C1 segment of cervical spinal cord (tissue), 14 donors: ENCODE measurements at places on chromosomes 13 and 19.

GRCh38 chr19:58558066-58558622 is at the start of gene UBE2M:
Gene UBE2M, minus strand, starts transcription at chr19:58558611. Its CDS starts 230 bp downstream, at chr19:58558381.
- DNase-seq: no peak

DNA sequence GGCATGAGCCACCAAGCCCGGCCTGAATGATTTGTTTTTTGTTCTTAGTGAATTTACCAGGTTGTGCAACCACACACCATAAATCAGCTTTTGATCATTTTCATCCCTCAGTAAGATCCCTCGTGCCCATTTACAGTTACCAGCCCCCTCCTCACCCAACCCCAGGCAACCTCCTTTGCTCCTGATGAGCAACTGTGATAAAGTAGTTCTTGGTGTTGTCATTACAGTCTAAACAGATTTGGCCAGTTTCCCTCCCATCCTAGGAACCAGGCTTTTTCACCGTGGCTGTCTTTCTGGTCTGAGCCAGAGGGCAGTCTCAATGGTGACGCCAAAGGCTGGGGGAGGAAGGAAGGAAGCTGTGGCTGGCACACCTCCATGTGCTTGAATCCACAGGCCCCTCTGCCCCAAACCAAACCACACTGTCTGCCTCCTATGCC is 61.2 kb upstream of the WDFY2 start:
- no peak for DNase-seq

DNA sequence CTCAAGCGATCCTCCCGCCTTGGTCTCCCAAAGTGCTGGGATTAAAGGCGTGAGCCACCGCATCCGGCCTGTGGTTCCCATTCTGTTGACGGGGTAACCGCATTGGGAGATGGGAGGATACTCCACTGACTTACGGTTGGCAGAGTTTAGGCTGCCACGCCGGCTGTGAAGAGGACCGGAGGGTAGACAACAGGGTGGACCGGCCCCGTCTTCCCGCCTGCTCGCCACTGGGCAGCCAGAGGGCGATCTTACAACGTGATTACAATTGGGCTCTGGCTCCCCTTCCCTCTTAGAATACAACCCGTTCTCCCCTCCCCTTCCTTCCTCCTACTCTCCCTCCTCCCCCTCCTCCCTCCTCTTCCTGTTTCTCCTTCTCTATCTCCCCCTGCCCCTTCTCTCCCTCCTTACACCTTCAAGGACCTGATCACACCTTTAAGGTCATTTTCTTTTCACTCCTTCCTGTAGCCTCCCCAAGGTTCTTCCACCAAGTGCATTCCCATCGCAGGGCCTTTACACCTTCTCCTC is 957 bp upstream of the CCDC194 start:
- peak; percentile 10 for DNase-seq

- DNase-seq: no peak
Observed at GRCh38 chr19:46992699-46993535, 26.7 kb upstream of the NPAS1 start.

- no peak for DNase-seq
Observed at GRCh38 chr19:38514812-38515633, 81.5 kb downstream of the RYR1 start.

- no peak for DNase-seq
Observed at GRCh38 chr13:52968074-52968700, 60.4 kb upstream of the OLFM4 start.

DNA sequence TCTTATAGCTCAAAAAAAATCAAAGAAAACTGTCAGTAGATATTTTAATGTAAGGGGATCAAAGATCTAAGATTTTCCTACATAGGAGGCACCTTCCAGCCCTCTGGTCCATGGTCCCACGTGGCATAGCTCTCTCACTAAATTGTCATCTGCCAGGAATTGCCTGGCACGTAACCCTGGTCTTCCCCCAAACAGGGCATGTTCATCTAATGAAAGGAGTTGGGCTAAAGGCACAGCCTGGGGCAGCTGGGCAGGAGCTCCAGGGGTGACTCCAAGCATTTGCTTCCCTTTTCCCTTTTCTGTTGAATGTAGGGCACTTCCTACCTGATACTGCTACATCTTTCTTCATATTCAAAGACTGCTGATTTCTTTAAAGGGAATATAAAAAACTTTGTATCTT is 148.7 kb downstream of the COL4A1 start:
- peak; percentile 11 for DNase-seq

- DNase-seq: no peak
Observed at GRCh38 chr13:47455626-47456025, 545.4 kb downstream of the SUCLA2 start.

DNA sequence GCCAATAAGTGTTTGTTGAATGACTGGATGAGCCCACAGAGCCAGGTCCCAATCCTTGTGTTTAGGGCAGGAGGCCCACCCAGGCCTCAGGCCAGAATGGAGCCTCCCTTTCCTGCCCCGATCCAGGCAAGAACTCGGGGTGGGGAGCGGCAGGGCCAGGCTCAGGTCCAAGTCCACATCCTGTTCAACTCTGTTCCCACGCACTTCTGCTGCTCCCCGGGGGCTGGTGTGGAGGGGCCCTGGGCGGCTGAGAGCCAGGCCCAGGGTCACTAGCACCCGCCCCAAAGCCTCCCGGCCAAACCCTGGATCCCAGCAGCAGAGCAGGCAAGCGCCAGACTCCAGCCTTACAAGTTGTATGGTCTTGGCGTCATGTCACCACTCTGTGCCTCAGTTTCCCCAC is 8.0 kb downstream of the ANGPTL8 start:
- DNase-seq: no peak

DNA sequence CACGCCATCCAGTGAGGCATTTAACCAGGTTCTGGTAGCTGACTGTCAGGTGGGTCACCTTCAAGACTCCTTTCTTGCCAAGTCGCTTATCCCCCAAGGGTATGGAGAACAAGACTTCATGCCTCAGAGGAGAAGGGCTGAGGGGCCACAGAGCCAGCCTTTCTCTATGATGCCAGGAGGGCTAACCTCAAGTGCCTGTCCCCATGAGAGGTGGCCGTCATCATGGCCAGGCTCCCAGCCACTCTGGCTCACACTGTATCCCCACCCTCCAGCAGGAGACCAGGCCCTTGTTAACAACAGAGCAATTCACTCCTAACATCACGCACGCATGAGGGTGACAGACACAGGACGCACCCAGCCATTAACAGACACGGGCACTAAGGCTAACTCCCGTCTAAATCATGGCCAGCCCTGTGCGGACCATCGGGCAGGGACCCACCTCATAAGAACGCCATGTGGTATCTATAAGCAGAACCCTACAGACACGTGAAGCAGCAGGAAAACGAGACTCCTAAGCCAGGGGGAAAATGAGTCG is 38.6 kb upstream of the ISYNA1 start:
- DNase-seq: no peak

- no peak for DNase-seq
Observed at GRCh38 chr19:22421797-22422196, 349 bp downstream of the ZNF98 start.

GRCh38 chr19:42270346-42271044 is 1.4 kb downstream of the CIC start:
- DNase-seq: peak; percentile 55

GRCh38 chr19:31258211-31259052 is 90.8 kb downstream of the TSHZ3 start:
- DNase-seq: no peak

GRCh38 chr13:76683854-76684253 is 202.4 kb downstream of the KCTD12 start:
- DNase-seq: no peak

DNA sequence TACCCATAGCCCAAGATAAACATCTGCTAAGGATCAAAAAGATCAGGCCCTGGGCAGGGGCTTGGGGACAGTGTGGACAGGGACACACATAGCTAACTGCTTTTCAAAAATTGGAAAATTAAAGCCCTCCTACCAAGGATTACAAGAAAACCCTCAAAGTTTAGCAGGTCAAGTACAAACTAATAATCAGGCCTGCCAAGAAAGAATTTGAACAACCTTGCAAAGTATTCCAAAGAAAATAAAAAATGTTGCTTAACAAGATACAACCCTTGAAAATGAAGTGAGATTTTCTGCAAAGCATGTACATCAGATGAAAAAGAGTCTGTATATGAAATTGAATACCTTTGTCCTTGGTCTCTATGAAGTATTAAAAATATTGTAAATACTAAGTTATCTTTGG is 67.3 kb downstream of the KLF12 start:
- DNase-seq: no peak

DNA sequence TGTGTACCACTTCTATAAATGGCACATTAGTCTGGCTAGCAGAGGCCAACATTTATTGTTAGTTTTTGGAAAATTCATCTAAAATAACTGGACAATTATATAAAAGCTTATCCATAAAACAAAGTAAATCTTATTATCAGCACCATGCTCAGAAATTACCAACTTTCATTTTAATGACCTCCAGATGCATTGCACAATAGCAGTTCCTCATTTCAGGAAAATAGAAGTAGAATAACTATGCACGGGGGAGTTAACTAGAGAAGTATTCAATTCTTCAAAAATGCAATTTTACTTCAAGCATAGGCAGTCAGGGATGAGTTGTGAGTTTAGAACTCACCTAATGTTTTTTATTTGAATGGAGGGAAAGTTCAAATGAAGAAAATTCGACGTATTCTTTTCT is 1023.5 kb downstream of the PCDH17 start:
- no peak for DNase-seq

GRCh38 chr19:28493884-28494283 is 719.1 kb downstream of the UQCRFS1 start:
- DNase-seq: no peak

GRCh38 chr13:97127842-97128241 is 94.3 kb upstream of the MBNL2 start:
- DNase-seq: no peak

- DNase-seq: no peak
Observed at GRCh38 chr13:98301721-98302120, 124.7 kb upstream of the RNF113B start.

GRCh38 chr19:36392916-36393673 is 14.1 kb upstream of the ZFP14 start:
- no peak for DNase-seq

- peak; percentile 57 for DNase-seq
Observed at GRCh38 chr19:7515645-7516151, at the start of gene ZNF358. Gene ZNF358, plus strand, starts transcription at chr19:7516103. Its CDS starts 3,140 bp downstream, at chr19:7519243.

DNA sequence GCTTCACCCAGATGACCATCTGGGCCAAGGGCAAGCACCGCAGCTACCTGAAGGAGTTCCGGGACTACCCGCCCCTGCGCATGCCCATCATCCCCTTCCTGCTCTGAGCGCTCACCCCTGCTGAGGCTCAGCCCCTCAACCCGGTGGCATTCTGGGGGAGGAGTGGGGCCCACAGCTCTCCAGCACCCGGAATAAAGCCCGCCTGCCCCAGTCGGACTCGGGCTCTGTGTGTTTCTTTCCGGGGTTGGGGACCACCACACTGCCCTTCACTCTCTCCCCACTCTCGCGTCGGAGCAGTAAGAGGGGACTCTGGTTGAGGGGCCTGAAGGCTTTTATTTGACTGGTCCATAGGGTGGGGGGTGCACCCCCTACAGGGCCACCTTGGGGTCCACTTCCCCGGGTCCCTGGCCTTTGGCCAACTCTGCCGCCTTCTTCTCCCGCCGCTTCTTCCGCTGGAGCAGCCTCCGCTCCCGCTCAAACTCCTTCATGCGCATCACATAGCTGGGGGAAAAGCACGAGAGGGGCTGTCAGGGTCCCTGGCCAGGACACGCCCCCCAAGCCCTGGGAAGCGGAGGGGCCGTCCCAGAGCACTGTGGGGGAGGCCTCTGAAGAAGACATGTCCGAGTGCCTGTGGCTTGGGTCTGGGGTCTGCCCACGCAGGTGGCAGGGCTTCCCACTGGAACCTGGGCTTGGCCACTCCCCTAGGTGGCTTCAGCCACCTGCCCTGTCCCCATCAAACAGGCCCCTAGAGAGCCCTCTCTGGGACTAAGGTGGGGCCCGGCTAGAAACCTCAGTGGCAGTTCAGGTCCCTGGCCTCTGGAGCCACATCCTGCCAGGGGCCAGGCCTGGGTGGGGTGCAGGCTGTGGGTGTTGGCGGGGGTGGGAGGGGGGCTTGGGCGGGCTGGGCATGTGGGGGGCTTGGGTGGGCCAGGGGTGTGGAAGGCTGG is 5.8 kb downstream of the NDUFB7 start:
- no peak for DNase-seq

DNA sequence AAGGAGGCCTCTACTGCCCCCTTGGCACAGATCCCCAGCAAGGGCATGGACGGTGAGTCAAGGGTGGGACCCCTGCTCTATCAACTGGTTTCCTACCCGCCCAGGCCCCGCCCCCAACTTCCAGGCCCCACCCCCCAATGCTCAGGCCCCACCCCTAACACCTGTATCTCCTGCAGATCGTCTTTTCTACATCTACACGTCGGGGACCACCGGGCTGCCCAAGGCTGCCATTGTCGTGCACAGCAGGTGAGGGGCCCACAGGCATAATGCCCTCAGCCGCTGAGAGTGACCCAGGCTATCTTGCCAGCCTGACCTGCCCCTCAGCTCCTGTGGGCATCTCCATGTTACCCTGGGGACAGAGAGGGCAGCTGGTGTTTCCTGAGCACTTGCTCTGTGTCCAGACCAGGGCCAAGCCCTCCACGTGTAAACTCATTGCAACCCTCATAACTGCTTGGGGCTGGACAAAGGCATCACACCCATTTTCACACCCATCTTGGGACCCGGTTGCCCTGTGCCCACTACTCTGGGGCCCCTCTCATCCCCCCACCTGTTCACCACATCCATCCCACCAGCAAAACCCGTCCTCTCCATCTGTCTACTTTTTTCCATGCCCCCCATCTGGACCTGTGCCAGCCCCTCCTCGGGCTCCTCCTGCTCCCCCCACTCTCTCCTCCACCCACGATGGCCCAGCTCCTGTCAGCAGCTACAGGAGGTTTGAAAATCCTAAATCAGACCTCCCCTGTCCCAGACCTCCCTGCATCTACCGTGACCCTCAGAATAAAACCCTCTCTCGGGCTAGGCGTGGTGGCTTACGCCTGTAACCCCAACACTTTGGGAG is 17.2 kb downstream of the SLC27A1 start:
- DNase-seq: no peak

DNA sequence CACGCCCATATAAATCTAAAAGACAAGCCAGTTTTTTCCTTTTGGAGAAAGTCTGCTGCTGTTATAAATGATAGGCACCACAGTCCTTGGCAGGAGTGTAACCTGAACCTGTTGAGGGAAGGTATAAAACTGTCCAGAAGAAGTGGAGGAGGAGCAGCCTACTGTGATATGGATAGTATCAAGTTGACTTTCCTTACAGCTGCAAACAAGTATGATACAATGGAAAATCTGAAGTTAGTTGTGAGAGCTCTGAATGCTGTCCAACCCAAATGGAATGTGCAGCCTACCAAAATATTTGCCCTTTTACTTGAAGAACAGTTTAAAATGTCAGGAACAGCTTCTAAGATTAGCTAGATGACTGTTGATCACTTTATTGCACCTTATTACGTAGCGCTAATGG is 399.6 kb downstream of the FGF14 start:
- DNase-seq: no peak

- DNase-seq: no peak
Observed at GRCh38 chr19:19191768-19192077, 229 bp downstream of the BORCS8 start.

GRCh38 chr19:35023428-35023827 is 6.8 kb upstream of the SCN1B start:
- no peak for DNase-seq

GRCh38 chr19:50969413-50969760 is at the start of gene KLK6:
Gene KLK6, minus strand, starts transcription at chr19:50969591. Its CDS starts 1,487 bp downstream, at chr19:50968104.
- DNase-seq: peak; percentile 73

- DNase-seq: no peak
Observed at GRCh38 chr13:48412881-48413351, at the start of gene LPAR6. Gene LPAR6, minus strand, starts transcription at chr13:48413113. Its CDS starts 690 bp downstream, at chr13:48412423.

- no peak for DNase-seq
Observed at GRCh38 chr13:49370371-49370770, 73.5 kb downstream of the CAB39L start.
